ENCODE measurements at places on chromosomes 5 and 9.

GRCh38 chr5:29016067-29016466 lies 1977.7 kb upstream of the CDH9 start:
- no peak for DNase-seq

DNA sequence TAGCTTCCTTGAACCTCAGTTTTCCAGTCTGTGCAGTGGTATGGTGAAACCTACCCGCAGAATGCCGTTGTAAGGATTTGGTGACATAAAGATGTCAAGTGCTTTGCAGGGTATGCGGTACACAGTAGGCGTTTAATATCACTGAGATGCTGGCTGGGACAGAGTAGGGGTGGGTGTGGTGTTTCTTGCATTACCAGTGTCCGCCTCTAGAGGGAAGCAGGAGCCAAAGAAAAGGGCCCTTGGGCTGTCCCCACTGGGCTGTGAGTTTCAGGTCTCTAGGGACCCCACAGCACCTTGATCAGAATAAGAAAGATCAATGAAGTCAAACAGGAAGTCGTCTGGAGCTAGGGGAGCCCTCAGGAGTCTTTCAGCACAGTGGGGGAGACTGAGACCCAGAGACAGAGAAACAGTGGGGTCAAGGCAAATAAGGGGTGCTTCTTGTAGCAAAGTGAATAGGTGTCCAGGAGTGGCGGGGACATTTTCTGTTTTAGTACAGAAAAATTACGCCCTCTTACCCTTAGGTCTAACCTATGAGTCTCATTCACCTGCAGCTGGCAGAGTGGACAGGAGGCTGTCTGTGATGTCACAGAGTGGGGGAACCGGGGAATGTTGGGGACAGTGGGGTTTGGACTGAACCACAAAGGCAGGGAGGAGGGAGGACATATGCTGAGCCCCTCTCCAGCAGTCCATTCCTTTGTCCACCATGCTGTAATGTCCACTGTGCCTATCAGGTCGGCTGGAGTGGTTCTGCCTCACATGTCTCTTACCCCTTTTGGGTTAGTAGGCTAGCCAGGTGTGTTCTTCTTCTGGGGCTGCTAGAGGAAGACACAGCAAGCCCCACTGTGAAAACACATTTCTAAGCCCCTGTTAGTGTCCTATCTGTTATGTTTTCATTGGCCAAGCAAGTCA lies 4.7 kb upstream of the TEX53 start:
- no peak for DNase-seq

- no peak for DNase-seq
Measured at GRCh38 chr5:56514245-56514644, 281.1 kb upstream of the ANKRD55 start.

- DNase-seq = no peak
Measured at GRCh38 chr5:9069650-9070049, 476.2 kb downstream of the SEMA5A start.

GRCh38 chr5:94432499-94432898 lies 185.9 kb downstream of the KIAA0825 start:
- no peak for DNase-seq
